ENCODE measurements at places on chromosomes 5 and 9.

DNA sequence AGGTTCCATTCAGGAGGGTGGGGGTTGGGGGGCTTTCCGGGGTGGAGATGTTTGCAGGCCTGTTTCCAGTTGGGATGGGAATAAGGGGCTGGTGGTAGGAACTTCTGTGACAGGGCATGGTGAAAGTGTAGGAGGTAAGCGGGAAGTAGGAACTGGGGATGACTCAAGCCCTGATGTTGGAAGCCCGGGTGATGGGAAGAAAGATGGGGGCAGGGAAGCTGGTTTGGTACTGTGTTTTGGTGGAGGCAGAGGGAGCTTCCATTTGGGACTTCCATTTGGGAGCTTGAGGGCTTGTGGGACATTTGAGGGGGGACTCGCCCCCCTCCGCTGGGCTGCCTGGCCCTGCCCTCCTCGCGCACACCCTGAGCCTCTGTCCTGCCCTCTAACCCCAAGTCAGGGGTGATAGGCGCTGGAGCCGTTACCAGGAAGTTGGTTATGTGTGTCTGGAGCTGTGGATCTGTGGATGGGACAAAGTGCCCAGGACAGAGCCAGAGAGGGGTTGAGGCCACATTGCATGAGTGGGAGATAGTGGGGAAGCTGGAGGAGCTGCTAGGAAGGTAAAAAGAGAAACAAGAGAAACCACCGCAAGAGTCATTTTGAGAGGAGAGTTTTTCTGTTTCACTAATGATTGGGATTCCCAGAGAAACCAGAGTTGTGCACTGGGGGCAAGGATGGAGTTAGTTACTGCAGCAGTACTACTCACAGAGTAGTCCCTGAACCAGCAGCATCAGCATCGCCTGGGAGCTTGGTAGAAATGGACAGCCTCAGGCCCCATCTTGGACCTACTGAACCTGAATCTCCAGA lies 6.6 kb downstream of the RGS14 start:
- DNase-seq, result peak; percentile 50

- peak; percentile 93 for DNase-seq
Measured at GRCh38 chr9:120842685-120843485, at the start of gene PSMD5. Gene PSMD5 (minus strand): TSS chr9:120842922. CDS start chr9:120842909, 13 bp downstream.

DNA sequence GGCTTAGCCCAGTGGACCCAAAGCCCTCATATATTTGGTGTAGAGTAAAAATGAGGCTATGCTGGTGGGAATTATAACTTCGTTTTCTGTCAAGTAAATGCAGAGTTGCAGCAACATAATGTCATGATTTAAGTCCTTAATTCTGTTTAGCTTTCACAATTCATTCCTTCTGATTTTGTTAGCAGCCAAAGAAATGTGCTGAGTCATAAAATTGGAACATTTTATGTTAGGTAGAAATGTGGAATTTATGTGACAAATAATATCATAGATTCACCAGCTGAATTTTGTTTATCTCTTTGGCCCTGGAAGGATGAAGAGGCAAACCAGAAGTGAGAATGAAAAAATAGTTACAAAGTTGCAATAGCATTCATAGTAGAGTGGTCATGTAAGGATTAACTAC lies 247.0 kb downstream of the TRPM3 start:
- no peak for DNase-seq

GRCh38 chr9:122418016-122418415 lies 47.2 kb downstream of the PTGS1 start:
- DNase-seq, result no peak

GRCh38 chr9:136312436-136312835 lies 8.5 kb upstream of the CCDC187 start:
- DNase-seq, result peak; percentile 39

- DNase-seq, result no peak
Measured at GRCh38 chr5:122374110-122374509, 62.1 kb downstream of the SNCAIP start.

- DNase-seq, result no peak
Measured at GRCh38 chr5:176899946-176900779, 1.0 kb upstream of the HK3 start.

DNA sequence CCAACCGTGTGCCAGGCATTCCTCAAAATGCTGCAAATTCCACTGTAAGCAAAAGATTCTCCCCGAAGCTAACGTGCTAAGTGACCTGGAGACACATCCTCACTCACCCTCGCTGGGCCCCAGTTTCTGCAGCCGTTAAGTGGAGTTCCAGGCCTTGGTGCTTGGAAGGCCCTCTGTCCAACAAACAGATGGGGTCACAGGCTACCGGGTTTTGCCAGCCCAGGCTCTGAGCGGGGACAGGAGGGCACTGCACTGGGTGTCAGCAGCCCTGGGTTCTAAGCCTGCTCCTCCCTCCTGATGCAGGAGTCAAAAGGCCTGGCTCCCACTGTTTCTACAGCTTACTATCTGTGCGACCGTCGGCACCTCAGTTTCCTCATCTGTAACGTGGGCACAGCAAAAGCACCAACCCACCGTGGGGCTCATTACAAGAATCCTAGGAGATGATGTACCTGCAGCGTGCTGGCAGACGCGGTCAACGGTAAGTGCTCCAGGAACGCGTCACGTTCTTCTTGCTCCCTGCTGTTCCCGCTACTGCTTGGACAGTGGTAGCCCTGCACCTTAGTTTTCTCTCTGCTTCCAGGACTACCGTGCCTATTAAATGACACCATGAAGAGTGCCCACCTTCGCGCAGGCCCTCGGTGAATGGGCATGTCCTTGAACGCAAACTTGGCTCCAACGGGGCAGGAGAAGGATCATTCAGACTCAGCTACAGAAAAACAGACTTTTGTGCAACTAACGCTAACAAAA lies 84.8 kb downstream of the ADAMTS2 start:
- DNase-seq, result no peak

- DNase-seq, result no peak
Measured at GRCh38 chr9:127143920-127144465, 21.6 kb upstream of the ANGPTL2 start.

DNA sequence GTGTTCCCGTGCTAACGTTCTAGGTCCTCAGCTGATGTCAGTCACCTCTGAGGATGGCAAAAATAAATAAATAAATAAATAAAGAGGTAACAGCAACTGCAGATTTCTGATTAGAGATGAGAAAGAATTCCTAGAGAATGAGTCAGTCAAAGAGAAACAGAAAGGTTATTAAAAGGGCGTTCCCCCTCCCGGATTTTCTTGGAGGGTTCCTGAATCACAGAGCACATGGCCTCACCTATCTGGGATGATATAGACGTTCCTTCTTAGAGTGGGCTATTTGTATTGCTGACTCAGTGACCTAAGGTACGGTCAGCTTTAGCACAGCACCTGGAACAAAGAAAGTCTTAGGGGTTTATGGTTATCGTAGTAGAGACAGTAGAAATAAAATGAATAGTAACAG lies 30.6 kb downstream of the HTR4 start:
- no peak for DNase-seq

- no peak for DNase-seq
Measured at GRCh38 chr9:133759946-133760345, 21.8 kb upstream of the SARDH start.

DNA sequence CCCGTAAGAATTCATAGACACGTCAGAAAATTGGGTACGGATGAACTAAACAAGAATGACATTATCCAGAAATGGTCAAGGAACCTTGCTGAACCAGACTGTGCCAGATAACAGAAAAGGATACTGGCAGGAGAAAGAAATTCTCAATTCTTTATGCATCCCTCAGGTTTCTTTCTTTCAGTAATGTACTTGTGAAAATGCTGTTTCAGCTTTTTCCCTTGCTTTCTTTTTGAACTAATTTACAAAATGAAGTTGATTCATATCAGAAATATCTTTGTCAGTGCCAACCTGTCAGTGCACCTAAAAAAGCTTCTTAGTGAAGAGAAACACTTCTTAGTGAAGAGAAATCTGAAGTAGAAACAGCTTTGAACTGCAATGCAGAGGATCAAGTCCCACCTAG lies 643.6 kb upstream of the RORB start:
- no peak for DNase-seq

DNA sequence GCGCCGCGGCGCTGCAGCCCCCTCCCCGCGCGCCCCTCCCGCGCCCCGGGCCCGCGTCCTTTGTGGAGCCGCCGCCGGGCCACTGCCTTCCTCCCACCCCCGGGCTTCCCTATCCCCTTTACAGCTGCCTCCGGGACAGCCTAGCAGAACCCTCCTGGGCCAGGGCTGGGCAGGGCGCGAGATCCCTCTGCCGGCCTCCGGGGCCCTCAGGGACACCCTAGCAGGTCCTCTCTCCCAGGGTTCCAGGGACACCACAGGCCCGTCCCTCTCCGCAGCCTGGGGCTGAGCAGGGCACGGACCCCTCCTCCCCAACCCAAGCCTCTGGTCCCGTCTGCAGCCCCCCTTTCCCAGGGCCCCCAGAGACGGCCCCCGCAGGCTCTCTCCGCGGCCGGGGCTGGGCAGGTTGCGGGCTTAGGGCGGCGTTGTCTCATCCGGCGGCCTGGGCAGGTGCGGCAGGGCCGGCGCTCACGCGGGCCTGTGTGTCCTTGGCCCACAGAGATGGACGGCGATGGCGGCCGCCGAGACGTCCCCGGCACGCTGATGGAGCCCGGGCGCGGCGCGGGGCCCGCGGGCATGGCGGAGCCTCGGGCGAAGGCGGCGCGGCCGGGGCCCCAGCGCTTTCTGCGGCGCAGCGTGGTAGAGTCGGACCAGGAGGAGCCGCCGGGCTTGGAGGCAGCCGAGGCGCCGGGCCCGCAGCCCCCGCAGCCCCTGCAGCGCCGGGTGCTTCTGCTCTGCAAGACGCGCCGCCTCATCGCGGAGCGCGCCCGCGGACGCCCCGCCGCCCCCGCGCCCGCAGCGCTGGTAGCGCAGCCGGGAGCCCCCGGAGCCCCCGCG lies 710 bp downstream of the WNK2 start:
- DNase-seq, result peak; percentile 18

- no peak for DNase-seq
Measured at GRCh38 chr5:127856292-127856691, 153.1 kb downstream of the CCDC192 start.

GRCh38 chr9:22240619-22241018 lies 206.0 kb upstream of the DMRTA1 start:
- DNase-seq, result no peak

DNA sequence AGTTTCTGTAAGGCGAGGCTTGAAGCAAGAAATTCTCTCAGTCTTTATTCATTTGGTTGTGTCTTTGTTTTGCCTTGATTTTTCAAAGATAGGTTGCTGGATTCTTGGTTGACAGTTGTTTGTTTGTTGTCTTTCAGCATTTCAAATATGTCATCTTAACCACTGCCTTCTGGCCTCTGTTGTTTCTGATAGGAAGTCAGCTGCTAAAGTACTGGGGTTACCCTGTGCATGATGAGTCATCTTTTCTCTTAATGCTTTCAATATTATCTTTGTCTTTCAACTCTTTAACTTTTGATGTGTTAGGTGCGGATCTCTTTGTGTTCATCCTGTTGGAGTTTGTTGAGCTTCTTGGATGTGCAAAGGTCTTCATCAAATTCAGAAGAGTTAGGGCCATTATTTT lies 1571.3 kb downstream of the MAT2B start:
- no peak for DNase-seq

DNA sequence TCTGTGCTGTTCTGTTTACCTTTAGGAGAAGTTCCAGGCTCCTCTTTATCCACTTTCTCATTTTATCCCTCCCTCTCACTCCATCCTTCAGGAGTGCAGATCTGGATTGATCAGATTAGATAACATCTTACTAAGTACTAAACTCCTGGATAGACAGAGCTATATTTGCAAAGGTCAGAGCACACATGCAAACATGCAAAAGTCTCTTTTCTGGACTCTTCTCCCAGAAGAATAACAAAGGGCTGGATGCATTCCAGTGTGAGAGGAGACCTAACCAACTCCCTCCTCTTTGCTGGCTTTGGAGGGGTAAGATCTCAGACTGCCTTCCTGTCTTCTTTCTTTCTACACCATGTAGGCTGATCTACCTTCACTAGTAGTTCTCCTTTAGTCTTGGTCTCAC lies 21.4 kb downstream of the GARNL3 start:
- no peak for DNase-seq

DNA sequence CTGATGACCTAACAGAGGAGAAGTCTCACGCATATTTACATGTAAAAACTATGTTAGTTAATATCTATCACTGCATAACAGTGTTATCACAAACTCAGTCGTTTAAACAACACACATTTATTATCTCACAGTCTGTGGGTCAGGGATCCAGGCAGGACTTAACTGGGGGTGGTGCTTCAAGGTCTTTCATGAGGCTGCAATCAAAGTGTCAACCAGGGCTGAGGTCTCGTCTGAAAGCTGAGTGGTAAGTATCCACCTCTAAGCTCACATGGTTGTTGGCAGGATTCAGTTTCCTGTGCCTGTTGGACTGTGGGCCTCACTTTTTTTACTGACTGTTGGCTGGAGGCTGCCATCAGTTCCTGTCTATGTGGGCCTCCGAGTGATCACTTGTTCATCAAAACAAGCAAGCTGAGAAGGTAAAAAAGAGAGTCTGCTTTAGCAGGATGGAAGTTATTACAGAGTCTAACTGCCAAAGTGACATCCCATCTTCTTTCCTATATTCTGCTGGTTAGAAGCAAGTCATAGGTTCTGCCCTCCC lies 188.6 kb downstream of the CARTPT start:
- no peak for DNase-seq

GRCh38 chr5:106521701-106522100 lies 1149.0 kb downstream of the EFNA5 start:
- DNase-seq, result no peak

GRCh38 chr5:19615661-19616060 lies 372.3 kb downstream of the CDH18 start:
- no peak for DNase-seq

DNA sequence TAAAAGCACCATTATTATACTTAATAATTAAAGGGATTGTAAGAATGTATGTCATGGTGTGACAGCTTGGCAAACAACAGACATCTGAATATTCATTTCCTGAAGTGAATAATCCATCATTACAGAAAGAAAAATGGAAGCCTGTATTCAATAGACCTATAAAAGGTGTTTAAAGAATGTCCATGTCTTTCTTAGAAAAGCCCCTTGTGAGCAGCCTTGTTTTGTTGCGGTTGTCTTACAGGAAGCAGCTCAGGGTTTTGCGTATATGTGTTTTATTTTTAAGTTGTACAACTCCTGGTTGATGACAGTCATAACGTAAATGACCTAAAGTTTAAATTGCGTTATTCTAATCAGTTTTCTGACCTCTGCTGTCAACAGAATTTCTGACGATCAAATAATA lies 53.8 kb downstream of the CAST start:
- no peak for DNase-seq

- no peak for DNase-seq
Measured at GRCh38 chr5:139046551-139046950, 151.6 kb downstream of the SIL1 start.

DNA sequence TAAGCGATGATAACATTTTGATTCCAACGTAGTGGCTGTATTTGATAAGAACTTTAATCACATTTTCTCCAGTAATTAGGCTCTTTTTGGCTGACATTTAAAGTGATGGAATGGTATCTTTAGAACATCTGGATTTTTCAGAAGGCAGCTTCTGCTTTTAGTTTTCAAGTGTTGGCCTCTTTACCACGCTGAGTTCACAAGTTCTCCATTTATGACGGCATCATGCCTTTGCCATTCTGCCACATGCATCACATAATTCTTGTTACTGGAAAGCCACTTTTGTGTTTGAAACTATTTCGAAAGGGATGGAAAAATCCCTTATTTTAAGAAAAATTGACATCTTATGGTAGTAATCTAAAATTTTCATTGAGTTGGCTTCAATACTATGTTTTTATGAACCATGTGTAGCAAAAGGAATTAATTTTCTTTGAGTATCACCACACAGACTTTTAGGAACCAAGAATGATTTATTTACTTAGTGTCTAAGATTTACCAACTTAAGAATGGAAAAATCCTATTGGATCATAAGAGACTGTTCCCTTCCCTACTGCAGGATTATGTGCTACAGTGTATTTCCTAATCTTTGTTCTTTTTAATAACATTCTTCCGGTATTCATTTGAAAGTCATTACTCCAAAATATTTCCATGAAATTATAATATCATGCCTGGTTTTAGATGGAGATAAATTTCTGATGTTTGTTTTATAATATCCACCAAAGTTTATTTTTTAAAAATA lies 344.2 kb downstream of the ADGRV1 start:
- DNase-seq, result no peak

All from activated naive CD4-positive, alpha-beta T cell treated with Interleukin-2 at 50 U/mL for 16 hours (primary cell).